ENCODE measurements at places on chromosomes 6 and 20. TPM values are rescaled to one million over a fixed set of nuclear protein-coding genes. Genes with fewer than 3 reads are reported as not detected.

The FAM83C gene
- under 0.01 TPM for total RNA-seq

- H3K27ac ChIP-seq = no peak overlapping the region
- H3K27me3 ChIP-seq = no peaks in the 10 kb centered on the region
- no peak for DNase-seq
- H3K4me3 ChIP-seq = no peak overlapping the region
- no peaks in the 10 kb centered on the region for H3K36me3 ChIP-seq
- H3K4me1 ChIP-seq = peaks cover 4% of the 10 kb centered on the region
These were observed 47.1 kb downstream of the IRF4 start for GRCh38 chr6:438634-439170.

DNA sequence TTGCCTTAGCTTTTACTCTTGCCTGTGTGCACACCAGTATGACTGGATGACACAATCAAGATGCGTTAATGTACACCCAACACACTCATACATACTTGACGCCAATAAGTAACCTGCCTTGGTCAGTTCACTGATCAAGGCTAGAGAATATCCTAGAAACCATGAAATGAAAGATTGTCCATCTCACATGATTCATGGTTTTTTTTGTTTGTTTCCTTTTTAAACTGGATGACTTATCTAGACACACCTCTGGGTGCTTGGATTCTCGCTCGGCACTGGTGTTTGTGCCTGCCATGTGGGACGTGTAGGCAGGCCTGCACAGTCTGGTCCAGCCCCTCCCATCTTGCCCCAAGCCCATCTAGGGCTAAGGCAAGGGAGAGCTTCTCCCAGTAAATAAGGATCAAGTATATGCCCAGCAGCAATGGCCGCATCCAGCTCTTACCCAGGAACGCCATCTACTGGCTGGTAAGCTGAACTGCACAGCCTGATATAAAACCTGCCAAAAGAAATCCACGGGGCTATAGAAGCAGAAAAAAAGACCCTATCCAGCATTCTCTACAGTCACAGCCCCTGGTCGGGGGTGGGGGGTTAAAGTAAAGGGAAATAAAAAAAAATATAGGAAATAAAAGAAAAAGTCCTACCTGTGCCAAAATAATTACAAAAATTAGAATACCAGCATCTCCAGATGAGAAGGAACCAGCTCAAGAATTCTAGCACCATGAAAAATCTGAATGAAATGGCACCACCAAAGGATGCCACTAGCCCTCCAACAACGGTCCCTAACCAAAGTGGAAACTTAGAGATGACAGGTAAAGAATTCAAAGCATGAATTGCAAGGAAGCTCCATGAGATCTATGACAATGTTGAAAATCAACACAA, 73.3 kb downstream of the OTOR start:
- no peak overlapping the region for H3K4me3 ChIP-seq
- H3K27ac ChIP-seq = no peak overlapping the region
- no peaks in the 10 kb centered on the region for H3K36me3 ChIP-seq
- H3K4me1 ChIP-seq = no peaks in the 10 kb centered on the region
- no peaks in the 10 kb centered on the region for H3K27me3 ChIP-seq

The DEFB121 gene
- total RNA-seq = not detected

- peaks cover 2% of the 10 kb centered on the region for H3K27me3 ChIP-seq
- H3K36me3 ChIP-seq = no peaks in the 10 kb centered on the region
- no peak for DNase-seq
These were observed 93.5 kb upstream of the SASH1 start for GRCh38 chr6:148249160-148249559.

DNA sequence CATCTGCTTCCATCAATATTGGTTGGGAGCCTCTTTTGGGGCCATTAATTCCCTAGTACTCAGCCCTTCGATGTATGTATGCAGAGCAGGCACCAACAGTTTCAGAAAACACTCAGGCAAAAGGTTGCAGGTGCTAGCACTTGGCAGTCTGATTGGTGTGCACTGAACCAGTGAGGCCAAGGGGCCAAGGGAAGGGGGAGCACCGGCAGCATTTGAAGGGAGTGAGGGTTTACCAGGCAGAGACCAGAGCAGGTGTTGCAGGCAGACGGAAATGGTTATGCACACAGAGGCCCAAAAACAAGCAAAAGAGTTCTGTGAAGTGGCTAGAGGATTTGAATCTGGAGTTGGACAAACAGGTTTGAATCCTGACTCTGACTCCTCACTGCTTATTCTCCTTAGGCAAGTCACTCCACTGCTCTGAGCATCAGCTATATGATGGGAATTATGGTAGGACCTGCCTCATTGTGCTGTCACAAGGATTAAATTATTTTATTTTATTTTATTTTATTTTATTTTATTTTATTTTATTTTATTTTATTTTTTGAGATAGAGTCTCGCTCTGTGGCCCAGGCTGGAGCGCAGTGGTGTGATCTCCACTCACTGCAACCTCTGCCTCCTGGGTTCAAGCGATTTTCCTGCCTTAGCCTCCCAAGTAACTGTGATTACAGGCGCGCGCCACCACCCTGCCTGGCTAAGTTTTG, 58.1 kb upstream of the SHLD1 start:
- H3K4me1 ChIP-seq = peaks cover 35% of the 10 kb centered on the region
- H3K27me3 ChIP-seq = no peaks in the 10 kb centered on the region
- no peaks in the 10 kb centered on the region for H3K36me3 ChIP-seq
- peak; percentile 95 for DNase-seq
- H3K27ac ChIP-seq = peak overlapping the region; percentile 96
- H3K4me3 ChIP-seq = no peak overlapping the region

DNA sequence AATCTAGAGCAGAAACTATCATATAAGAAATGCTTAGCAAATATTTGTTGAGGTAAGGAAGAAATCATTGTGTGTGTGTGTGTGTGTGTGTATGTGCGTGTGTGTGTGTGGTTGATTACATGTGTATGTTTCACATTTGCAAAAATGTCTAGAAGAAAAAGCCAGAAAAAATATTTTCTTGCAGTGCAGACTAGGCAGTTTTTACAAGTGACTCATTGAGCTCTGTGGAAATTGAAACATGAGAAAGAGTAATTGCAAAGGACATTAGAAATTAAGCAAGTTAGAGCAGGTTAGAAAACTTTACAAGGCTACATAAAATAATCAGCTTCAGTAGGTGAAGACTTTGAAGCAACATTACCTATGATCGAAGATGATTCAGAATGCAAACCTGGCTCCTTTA, 669.0 kb upstream of the EYS start:
- no peak overlapping the region for H3K27ac ChIP-seq
- DNase-seq = peak; percentile 7
- no peaks in the 10 kb centered on the region for H3K36me3 ChIP-seq
- no peak overlapping the region for H3K4me3 ChIP-seq

The RAMACL gene
- total RNA-seq = 0.28 TPM

The RAB32 gene
- 40.8 TPM for total RNA-seq

The VSX1 gene
- total RNA-seq = 0.09 TPM

GRCh38 chr20:47799116-47799715, 13.9 kb upstream of the SULF2 start:
- no peaks in the 10 kb centered on the region for H3K27me3 ChIP-seq
- no peak overlapping the region for H3K27ac ChIP-seq

DNA sequence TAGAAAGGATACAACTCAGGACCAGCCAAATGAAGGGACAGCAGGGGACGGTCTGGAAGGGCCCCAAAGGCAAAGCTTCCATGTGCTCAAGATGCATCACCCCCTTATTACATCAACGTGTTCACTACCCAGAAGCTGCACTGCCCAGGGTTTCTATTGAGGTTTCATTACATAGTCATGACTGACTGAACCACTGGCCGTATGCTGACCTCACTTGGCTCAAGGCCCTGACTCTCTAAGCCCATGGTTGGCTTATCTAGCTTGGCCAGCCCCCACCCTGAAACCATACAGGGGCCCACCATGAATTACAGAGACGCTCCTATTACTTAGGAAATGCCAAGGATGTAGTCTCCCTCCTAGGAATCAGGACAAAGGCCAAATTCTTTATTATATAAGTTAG, 179.4 kb downstream of the FOXC1 start:
- no peak overlapping the region for H3K27ac ChIP-seq
- H3K4me1 ChIP-seq = no peaks in the 10 kb centered on the region
- H3K36me3 ChIP-seq = no peaks in the 10 kb centered on the region

The APCDD1L gene
- total RNA-seq = 0.05 TPM

DNA sequence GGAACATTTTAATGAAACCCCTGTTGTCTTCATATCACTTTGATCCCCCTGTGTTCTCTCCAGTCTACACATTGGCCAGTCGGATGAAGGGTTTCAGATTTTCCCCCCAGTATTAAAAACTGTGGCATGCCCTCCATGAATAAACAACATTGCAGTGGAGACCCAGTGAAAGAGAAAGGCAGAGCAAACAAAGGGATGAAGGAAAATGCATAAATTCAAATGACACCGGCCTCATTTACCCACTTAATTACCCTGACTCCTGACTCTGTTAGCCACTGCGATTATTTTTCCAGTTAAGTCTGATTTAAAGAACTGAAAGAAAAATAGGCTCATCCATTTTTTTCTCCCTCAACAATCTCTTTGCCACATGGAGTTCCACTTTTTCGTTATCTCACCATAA, 569.2 kb downstream of the TFAP2B start:
- no peak for DNase-seq
- no peak overlapping the region for H3K27ac ChIP-seq
- H3K36me3 ChIP-seq = no peaks in the 10 kb centered on the region
- H3K4me3 ChIP-seq = no peak overlapping the region

- H3K27ac ChIP-seq = no peak overlapping the region
- DNase-seq = no peak
- H3K27me3 ChIP-seq = no peaks in the 10 kb centered on the region
- H3K4me3 ChIP-seq = no peak overlapping the region
- H3K36me3 ChIP-seq = peaks cover 59% of the 10 kb centered on the region
These were observed 20.8 kb upstream of the FAM83D start for GRCh38 chr20:38905375-38905774.

- no peaks in the 10 kb centered on the region for H3K36me3 ChIP-seq
- no peak overlapping the region for H3K27ac ChIP-seq
- no peak for DNase-seq
These were observed 43.4 kb upstream of the PIM1 start for GRCh38 chr6:37126493-37126958.

DNA sequence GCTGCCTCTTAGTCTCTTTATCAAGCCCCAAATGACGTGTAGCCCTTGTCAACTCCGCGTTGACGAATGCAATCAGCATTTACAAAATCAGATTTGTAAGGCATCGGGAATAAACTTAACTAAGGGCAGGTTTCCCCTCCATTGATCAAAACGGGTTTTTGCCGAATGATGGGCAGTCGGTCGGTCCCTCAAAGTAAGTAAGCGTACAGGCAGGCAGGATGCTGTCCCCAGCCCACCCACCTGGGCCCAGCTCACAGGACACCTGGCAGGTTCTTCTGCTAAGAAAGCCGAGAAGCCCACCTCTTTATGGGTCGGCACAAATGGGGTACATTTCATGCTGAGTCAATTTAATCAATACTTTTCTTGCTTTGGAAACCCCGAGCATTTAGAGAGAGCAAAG, 22.0 kb upstream of the MAFB start:
- no peak overlapping the region for H3K27ac ChIP-seq
- no peak overlapping the region for H3K4me3 ChIP-seq
- no peaks in the 10 kb centered on the region for H3K4me1 ChIP-seq
- H3K36me3 ChIP-seq = no peaks in the 10 kb centered on the region

DNA sequence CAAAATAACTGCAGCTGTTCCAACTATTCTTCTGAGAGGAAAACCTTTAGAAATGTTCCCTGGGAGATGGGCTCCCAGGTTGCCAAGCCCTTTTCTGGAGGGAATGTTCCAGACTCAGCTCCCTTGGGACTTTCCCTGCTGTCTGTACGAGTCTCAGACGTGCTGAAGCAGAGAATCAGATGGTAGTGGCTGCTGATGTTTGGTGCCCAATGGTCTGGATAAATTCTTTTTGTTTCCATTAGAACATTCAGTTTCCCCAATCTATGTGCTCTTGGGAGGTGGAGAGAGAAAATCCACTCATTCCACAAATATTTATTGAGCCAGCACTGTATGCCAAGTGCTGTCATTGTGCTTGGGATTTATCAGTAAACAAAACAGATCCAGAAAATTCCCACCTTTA, 40.0 kb downstream of the SNHG17 start:
- H3K36me3 ChIP-seq = no peaks in the 10 kb centered on the region
- H3K4me3 ChIP-seq = no peak overlapping the region
- H3K27me3 ChIP-seq = no peaks in the 10 kb centered on the region
- no peak overlapping the region for H3K27ac ChIP-seq
- no peaks in the 10 kb centered on the region for H3K4me1 ChIP-seq

The TMEM244 gene
- total RNA-seq = not detected

The RPP21 gene
- total RNA-seq = 35.4 TPM

GRCh38 chr6:99885051-99885450, 109.0 kb downstream of the MCHR2 start:
- no peaks in the 10 kb centered on the region for H3K27me3 ChIP-seq
- H3K4me1 ChIP-seq = no peaks in the 10 kb centered on the region
- no peaks in the 10 kb centered on the region for H3K36me3 ChIP-seq
- H3K4me3 ChIP-seq = no peak overlapping the region

GRCh38 chr20:9514461-9515213, at the start of gene LAMP5:
Gene LAMP5 (plus strand): TSS chr20:9514590. CDS start chr20:9514853, 263 bp downstream.
- H3K4me3 ChIP-seq = no peak within 1 kb of the TSS
- no peak within 1 kb of the TSS for H3K27ac ChIP-seq
- H3K36me3 ChIP-seq = no peaks in the 10 kb centered on the region
- peaks cover 4% of the 10 kb centered on the region for H3K4me1 ChIP-seq

The CFB gene
- total RNA-seq = 17.0 TPM

DNA sequence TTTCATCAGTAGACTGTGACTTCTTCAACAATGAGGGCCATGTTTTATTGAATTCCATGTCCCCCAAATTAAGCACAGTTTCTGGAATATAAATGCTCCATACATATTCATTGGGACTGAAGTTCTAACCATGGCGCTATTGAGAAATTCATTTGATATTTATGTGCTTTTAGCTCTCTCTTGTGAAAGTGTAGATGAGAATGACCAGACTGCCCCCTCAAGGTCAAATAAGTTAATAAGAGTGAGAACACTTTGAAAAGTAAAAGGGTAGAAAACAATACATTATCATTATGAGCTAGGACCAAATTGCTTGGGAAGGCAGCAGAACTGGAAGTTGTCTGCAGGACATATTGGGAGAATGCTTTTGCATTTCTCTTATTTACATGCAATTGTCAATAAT, 597.9 kb downstream of the EPM2A start:
- H3K27me3 ChIP-seq = no peaks in the 10 kb centered on the region
- no peaks in the 10 kb centered on the region for H3K36me3 ChIP-seq
- no peak overlapping the region for H3K4me3 ChIP-seq
- no peaks in the 10 kb centered on the region for H3K4me1 ChIP-seq
- H3K27ac ChIP-seq = no peak overlapping the region

Data from thymus (tissue), 14 donors.